ENCODE measurements at places on chromosomes 4 and X.
A peak's percentile ranks its signal among the peaks of the same experiment; 100 is the strongest.

GRCh38 chr4:17189401-17189720, 290.9 kb upstream of the LDB2 start:
- peak; percentile 50 for DNase-seq

DNA sequence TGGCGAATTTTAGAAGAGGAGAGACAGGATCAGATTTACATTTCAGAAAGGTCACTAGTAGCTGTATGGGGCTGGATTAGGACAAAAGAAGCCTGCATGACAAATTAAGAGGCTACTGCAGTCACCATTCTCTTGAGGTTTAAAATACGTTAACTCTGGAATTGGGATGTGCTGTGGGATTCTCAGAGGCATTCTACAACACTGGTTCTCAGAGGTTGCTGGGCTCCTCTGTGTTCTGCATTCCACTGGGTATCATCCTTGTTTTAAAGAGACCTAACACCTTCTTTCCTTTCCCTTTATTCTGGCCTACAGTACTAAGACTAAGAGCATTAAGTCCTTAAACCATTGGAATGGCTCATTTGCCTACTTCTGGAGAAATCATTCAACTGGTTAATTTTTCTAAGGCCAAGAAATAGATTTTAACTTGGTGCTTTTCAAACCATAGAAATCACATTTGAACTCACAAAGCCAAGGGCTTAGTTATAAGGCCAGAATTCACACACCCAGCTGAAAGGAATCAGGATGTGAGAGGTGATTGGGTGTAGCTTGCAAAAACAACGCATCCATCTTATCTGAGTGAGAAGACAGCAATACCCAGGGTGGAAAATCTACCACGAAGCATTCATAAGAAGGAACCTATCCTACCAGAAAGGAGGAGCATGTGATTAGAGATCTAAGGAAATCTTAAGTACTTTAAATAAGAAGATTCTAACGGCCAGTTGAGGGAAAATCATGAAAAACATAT, 116.6 kb downstream of the SHISA3 start:
- no peak for DNase-seq

- DNase-seq: no peak
Observed at GRCh38 chrX:15769300-15769954, 20.9 kb upstream of the ZRSR2 start.

DNA sequence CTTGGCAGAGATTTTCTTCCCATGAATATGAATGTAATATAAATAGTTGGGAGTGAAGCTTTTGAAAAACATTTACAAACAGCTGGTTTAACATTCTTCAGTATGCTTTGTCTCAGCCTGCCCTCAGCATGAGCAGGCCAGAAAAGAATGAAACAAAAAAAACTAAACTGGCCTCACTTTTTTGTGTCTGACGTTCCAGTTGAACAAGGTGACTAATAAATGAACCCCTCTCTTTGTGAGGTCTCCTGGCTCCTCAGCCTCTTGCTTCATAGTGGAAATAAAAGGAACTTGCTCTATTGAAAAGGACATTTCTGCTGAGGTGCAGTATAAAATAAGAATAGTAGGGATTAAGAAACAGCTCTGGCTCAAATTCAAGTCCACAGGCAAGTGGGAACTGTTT, 9.4 kb downstream of the CHST7 start:
- peak; percentile 89 for DNase-seq

DNA sequence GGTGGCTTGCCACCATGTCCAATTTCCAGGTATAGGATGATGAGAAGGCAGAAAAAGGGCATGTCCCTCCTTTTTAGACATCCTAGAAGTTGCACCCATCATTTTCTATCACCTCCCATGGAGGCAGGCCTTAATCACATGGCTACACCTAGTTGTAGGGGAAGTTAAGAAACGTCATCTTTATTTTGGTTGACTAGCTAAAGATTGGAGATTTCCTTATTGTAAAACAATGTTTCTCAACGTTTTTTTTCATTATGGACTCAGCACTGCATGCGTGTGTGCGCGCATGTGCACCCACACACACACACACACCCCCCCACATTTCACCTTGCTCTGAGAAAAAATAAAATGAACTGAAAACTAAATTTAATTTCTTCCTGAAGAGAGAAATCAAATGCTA, 2.0 kb upstream of the CXCL9 start:
- no peak for DNase-seq

GRCh38 chrX:41240509-41240908, 93.5 kb upstream of the DDX3X start:
- DNase-seq: no peak

DNA sequence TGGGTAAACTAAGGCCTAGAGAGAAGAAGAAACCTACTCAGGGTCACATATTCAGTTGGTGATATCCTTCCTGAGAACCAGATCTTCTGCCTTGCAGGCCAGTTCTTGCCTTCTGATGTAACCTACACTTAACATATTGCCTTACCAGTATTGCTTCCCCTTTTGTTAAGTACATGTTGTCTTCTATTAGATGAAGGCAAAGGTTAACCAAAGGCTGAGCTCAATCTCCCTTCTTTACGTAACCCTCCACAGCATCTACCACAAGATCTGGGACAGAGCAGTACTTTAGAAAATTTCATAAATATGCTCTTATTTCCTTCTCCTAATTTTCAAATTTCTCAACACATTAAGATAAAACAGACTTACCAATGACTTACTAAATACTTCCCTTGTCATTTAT, 474.4 kb downstream of the SH2D1A start:
- DNase-seq: no peak

DNA sequence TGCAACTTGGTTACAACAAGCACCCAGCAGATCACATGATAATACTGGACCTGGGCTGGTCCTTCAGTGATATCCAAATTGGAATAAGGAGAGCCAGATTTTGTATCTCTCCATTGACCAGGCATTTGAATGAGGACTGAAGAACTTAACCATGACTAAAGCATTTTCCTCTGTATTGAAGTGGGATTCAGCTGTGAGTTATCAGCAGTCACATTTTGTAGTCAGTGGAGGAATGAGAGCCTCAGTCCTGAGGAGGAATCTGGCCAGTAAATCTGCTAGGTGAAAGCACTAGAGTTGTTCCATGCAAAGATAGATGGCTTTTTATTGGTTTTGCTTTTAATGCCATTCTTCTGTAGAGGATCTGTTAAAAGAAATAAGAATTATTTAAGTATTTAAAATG, 1506.0 kb downstream of the PCDH7 start:
- no peak for DNase-seq

DNA sequence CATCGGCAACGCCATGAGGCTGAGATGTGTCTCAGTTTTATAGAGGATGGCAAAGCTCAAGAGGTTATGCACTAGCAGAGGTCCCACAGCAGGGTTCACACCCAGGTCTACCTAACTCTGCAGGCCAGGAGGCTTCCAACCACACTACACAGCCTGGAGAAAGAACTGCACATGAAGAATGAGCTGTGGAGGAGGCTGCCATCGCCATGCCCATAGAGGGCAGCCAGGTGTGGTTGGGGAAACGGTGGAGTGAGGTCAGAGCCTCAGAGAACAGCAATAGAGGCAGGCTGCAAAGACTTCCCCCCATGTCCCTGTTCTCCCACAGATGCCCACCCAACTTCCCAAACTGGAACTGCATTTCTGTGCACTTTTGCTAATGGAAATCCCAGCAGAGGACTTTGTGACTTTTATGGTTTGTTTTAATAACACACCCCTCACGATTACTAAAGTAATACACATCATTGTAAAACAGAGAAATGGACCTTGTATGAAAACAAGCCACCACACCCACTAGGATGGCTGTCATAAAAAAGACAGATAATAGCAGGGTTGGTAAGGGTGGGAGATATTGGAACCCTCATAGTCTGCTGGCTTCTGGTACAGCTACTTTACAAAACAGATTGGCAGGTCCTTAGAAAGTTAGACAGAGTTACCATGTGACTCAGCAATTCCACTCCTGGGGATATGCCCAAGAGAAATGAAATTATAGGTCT, 58.9 kb upstream of the PROM1 start:
- DNase-seq: no peak

DNA sequence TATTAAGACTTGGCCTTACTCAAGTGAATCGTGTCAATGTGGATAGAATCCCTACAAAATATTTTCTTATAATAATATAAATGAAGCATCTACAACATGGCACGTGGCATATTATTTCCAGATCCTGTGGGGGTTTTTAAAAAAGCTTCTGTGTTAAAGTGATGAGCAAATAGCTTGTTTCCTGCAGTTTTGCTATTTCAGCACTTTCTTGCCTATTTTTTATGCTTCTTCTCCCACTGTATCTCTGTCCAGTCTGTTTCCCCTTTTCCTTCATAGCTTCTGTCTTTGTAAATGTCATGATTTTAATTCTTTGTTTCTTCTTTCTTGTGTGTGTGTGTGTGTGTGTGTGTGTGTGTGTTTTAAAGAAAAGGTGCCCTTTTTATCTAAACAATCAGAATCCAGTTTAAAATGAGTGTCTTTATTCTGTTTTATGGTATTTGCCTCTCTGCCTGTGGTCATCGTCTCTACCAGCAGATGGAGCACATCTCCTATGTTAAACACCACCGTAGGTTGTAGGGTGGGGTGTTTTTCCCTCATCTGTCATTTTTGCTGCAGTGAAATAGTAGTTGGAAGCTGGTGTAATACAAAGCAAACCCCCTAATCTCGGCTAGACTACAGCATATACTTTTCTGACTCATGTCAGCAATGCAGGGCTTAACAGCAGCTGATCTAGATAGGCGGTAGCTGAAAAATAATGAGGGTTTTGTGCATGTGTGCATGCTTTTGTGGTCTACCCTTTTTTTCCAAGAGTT, 33.1 kb downstream of the FTHL17 start:
- DNase-seq: peak; percentile 1

DNA sequence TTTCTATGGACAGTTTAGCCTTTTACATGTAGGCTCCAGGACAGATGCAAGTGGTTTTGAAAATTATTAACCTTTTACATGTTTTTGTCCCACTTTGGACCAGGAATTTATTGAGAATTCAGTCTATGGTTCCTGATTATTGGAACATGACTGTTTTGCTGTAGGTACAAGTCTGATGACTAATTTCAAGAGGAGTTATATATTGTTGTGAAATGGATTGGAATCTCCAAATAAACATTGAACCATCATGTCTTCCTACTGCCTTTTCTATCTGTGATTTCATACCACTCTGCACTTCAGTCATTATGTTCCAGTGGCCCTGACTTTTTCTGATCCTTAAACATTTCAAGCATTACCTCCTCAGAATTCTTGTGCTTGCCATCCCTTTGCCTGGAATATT, 35.9 kb downstream of the TBC1D19 start:
- DNase-seq: peak; percentile 61

DNA sequence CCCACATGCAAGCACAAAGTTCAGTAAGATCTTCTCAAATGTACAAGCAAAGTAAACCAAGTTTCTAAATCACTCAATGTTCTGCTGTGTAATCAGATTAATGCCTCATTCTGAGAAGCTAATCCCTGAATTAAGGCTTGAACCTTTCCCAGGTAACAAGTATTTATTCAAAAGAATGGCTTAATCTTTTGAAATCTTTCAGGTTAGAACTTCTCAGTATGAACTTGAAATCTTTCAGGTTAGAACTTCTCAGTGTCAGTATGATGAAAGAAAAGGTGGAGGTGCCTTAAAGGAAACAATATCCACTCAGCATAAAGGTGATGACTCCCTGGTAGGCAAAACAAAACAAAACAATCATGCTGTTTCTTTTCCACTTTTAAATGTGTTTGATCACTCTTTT, 29.0 kb downstream of the TMPRSS11B start:
- no peak for DNase-seq

DNA sequence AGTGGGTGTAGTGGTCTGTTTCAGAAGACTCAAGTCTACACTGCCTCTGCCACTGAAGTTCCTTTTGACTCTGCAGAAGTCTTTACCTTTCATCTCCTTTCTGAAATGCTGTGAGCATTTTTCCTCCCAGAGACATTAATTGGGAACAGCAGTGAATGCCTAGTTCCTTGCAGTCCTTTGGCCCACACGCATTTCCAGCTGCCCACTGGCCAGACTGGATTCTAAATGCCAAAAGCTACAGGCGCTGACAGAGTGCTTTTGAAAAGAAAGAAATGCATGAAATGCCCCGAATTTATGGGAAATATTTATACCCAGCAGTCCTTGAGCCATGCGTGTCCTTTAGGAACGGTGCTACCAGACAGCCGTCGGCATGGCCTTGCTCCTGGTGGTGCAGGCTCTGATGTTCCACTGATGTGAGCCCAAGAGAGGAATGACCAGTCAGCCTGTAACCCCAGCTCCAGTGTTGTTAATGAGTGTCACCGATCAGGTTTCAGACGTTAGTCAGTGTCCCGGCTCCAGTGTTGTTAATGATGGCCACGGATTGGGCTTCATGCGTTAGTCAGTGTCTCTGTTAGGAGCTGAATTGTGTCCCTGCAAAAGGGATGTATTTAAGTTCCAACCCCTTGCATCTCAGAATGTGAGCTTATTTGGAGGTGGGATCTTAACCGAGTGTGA, 132.6 kb downstream of the TBL1X start:
- DNase-seq: no peak

- no peak for DNase-seq
Observed at GRCh38 chr4:59597536-59598329, 1602.4 kb upstream of the ADGRL3 start.

DNA sequence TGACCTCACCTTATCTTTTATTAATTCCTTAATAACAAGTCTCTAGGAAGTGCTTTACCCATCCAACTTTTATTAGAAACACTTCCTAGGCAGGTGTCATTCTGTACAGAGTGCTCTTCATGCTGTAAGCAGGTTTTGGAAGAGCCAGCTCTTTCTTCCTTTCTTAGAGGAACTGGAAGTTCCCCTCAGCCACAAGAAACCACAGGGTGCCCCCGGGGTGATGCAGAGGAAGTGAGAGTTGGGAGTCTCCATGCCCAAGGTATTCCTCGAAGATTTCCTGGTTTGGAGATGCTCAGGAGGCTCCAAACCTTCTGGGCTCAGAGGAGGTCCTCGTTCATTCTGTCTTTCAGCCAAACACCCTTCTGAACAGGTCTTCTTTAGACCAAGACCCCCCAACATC, 83.8 kb downstream of the EGF start:
- no peak for DNase-seq

- DNase-seq: no peak
Observed at GRCh38 chr4:84215217-84215616, 283.9 kb downstream of the NKX6-1 start.

DNA sequence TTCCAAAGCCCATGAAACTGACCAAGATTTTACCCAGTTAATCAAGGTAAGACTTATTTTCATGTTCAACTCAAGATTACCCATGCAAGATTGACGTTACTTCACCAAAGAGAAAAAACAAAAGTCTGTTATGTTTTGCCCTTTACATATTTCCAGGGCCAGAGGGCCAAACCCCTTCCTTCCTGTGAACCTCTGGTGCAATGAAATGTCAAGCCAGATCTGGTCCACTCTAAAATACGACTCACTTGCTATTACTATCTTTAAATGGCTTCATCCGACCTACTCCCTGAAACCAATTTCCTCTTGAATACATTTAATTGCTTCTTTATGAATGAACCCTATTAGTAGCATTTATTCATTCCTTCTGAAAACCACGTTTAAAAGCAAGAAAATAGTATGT, 33.0 kb downstream of the TSPAN5 start:
- DNase-seq: peak; percentile 12

DNA sequence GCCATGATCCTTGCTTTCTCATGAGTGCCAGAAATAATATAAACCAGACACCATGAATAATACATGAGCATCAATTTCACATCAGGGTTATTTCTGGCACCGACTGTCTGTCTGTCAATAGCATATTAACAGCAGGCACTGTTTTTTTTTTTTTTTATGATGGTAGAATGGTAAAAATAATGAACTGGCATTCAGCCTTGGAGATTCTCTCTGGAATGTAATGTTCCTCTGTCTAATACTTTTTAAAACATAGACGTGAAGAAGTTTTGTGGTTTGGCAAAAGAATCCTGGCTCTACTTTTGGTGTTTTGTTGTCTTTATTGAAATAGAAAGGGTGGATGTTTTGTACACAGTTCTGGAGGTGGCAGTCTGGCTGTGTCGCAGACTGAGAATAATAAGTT, 874.6 kb upstream of the PRKX start:
- no peak for DNase-seq

Measured in HCEC 1CT (cell line).